ENCODE measurements at places on chromosomes 16 and 17. TPM values are rescaled to one million over a fixed set of nuclear protein-coding genes. Genes with fewer than 3 reads are reported as not detected.

PDE6G gene
- 0.76 TPM for total RNA-seq

SLC9A5 gene
- 0.30 TPM for total RNA-seq

TANGO6 gene
- 16.9 TPM for total RNA-seq

CCL14 gene
- total RNA-seq = 0.91 TPM

CSH1 gene
- not detected for total RNA-seq

PIK3R5 gene
- total RNA-seq = not detected

OR3A3 gene
- total RNA-seq = not detected

GRAP gene
- total RNA-seq = 19.0 TPM

BRCA1 gene
- total RNA-seq = 26.3 TPM

CPHXL2 gene
- not detected for total RNA-seq

FOXF1 gene
- 0.65 TPM for total RNA-seq

EXOC7 gene
- 78.1 TPM for total RNA-seq

CYGB gene
- total RNA-seq = 0.46 TPM

HID1 gene
- 21.7 TPM for total RNA-seq

CHST6 gene
- total RNA-seq = 1.9 TPM

NUBP2 gene
- total RNA-seq = 111 TPM

CDK5R1 gene
- 1.4 TPM for total RNA-seq

LPO gene
- total RNA-seq = not detected

ZSCAN10 gene
- not detected for total RNA-seq

ESRP2 gene
- 0.15 TPM for total RNA-seq

TMC5 gene
- total RNA-seq = not detected

PRAC2 gene
- total RNA-seq = not detected

ZFP1 gene
- total RNA-seq = 12.0 TPM

BAHCC1 gene
- 1.7 TPM for total RNA-seq

PIMREG gene
- total RNA-seq = 26.0 TPM

CD68 gene
- 1.1 TPM for total RNA-seq

TMIGD1 gene
- total RNA-seq = not detected

CHTF8 gene
- total RNA-seq = 66.9 TPM

CCL15 gene
- not detected for total RNA-seq

CSH2 gene
- not detected for total RNA-seq

FOXC2 gene
- 2.4 TPM for total RNA-seq

CCL4L2 gene
- total RNA-seq = not detected

TAC4 gene
- not detected for total RNA-seq

CCL1 gene
- total RNA-seq = not detected

CPNE2 gene
- 47.6 TPM for total RNA-seq

KRTAP9-4 gene
- total RNA-seq = not detected

ADAM11 gene
- total RNA-seq = 0.15 TPM

PLD6 gene
- total RNA-seq = 2.9 TPM

WNT3 gene
- total RNA-seq = 1.2 TPM

HOXB13 gene
- total RNA-seq = not detected

MPP2 gene
- total RNA-seq = 1.7 TPM

NOD2 gene
- total RNA-seq = 0.30 TPM

FAM83G gene
- total RNA-seq = 7.1 TPM

SMIM36 gene
- not detected for total RNA-seq

PLA2G10 gene
- not detected for total RNA-seq

MYH1 gene
- not detected for total RNA-seq

COL1A1 gene
- 50.0 TPM for total RNA-seq

TBX2 gene
- 0.32 TPM for total RNA-seq

SYNGR3 gene
- 4.3 TPM for total RNA-seq

ODF4 gene
- not detected for total RNA-seq

CD300A gene
- not detected for total RNA-seq

Measured in epithelial cell of umbilical artery (primary cell).